Activated naive CD8-positive, alpha-beta T cell treated with anti-CD3 and anti-CD28 coated beads for 36 hours (primary cell): ENCODE measurements at places on chromosomes 6 and 20.

DNA sequence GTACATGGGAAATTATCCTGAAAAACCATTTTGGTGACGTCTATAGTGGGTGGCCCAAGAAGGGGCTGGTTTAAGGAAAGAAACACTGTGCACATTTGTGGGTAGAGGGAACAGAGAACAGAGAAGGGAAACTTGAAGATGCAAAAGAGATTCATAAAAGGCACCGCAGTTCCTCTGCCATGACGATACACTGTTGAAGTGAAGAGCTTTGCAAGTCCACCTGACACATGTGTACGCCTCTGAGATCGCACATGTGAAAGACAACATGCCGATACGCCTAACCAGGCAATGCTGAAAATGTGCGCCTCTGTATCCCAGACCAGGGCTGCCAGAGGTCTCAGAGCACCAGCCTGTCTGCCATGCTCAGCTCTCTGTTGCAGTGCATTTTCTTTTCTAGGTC is 180.9 kb downstream of the KIF16B start:
- no peak for DNase-seq

GRCh38 chr20:46592580-46593362 is 42.3 kb upstream of the OCSTAMP start:
- no peak for DNase-seq

DNA sequence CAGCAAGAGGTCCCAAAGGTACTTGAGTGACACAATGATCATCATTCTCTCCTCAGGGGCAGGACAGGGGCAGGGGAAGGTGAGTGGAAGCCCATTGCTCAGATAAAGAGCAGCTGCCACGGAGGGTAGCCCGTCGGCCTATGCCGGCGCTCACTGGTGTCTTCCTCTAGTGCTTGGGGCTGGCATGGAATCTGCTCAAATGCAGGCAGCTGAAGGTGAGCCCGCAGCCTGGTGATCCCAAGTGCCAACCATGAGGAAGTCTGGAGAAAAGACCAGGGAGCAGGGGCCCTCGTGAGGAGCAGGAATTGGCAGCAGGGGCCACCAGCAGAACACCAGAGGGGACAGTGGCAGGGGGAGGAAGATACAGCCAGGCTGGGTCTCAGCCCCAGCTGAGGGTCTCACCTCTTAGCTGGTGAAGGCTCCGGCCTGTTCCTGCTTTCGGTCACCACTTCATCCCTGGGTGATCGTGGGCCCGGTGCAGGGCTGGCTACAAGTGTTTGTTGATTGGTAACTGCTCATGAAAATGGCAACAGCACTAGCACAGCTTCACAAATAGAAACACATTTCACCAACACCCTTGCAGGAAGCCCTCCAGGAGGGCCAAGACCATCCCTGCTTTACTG is 24.7 kb downstream of the RBCK1 start:
- DNase-seq = no peak

GRCh38 chr6:163717106-163717764 is 302.7 kb downstream of the QKI start:
- DNase-seq = no peak

DNA sequence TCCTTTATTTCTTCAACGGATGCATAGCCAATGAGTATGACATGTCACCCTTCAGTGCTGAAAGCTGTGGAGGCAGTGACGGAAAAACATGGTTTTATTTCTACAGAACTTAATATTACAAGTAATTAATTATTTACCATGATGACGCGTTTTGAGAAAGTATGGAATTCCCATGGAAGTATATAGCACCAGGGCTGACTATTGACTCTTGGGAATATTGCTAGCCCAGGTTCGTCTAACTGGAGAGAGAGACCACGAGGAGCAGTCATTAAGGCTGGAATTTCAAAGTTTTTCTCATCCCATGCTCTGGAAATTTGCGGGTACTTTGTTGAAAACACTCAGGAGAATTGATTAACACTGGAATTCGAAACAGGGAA is 155.2 kb upstream of the PRSS16 start:
- no peak for DNase-seq

DNA sequence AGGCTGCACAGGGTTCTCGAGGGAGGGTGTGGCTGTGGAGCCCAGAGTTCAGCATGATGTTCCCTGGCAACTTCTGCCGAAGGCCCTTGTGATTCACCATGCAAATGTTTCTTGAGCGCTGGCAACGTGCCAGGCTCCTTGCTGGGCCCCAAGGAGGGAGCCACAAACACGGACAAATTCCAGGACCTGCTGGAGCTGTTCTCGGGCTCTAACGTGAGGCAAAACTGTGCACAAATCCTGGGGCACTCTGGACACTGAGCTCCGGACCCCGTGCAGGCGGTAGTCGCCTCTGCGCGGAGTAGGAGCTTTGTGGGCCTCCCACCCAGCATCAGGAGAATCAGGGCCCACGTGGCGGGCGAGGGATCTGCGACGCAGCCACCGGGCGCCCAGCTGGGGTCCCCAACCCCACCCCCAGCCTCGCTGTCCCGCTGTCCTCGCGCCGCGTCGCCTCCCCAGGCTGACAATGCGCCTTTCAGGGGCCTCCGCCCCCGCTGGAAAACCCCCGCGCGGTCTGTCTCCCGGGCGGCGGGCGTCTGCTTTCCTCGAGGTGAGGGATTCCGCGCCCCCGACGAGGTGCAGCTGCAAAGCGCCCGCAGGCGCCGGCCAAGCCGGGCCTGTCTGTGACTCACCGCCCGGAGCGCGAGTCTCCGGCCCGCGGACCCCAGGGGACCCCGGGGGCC is 31.7 kb upstream of the SCUBE3 start:
- DNase-seq = peak; percentile 29

DNA sequence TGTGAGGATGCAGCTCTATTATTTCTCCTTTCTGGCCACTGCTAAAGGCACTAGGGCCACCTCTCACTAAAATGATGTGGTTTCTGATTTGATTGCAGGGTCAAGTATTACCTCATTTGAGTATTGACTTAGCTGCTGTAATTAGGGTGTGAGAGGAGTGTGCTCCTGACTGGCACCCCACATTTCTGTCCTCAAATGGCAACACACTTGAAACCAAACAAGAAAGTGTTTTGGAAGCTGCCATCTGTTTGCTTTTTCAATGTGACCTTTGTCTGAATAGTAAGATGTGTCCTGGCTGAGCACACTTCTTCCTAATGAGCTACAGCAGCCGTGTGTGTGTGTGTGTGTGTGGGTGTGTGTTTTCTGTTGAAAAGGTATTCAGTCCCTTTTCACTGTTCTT is 62.8 kb upstream of the SCP2D1 start:
- DNase-seq = no peak

GRCh38 chr6:133062696-133063306 is 178.4 kb upstream of the EYA4 start:
- DNase-seq = no peak

- peak; percentile 60 for DNase-seq
Observed at GRCh38 chr6:27505209-27506027, 32.5 kb upstream of the ZNF184 start.

GRCh38 chr20:58664883-58665282 is 13.8 kb downstream of the STX16 start:
- no peak for DNase-seq

DNA sequence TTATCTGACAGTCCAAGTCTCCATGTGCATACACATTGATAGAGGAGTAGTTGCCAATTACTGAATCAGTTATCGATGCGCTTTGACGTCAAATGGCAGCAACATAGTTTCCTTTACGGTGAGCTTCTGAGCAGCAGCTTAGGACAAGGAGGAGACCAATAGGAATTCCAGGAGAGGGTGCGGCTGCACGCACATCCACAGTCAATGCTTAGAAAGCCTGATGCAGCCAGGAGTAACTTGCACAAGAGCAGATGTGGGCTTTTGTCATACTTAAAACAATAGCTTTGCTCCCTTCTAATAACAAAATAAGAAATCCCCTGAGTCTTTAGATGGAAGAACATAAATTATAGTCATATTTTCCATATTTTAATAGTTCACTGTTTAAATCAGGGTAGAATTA is 442.1 kb downstream of the BCKDHB start:
- DNase-seq = no peak

GRCh38 chr20:10565922-10566897 is 107.6 kb downstream of the JAG1 start:
- no peak for DNase-seq

GRCh38 chr6:42427871-42428270 is 23.9 kb downstream of the TRERF1 start:
- DNase-seq = no peak

- DNase-seq = no peak
Observed at GRCh38 chr20:42496595-42496994, 693.1 kb downstream of the PTPRT start.

GRCh38 chr6:5865506-5866031 is 141.2 kb downstream of the NRN1 start:
- no peak for DNase-seq

DNA sequence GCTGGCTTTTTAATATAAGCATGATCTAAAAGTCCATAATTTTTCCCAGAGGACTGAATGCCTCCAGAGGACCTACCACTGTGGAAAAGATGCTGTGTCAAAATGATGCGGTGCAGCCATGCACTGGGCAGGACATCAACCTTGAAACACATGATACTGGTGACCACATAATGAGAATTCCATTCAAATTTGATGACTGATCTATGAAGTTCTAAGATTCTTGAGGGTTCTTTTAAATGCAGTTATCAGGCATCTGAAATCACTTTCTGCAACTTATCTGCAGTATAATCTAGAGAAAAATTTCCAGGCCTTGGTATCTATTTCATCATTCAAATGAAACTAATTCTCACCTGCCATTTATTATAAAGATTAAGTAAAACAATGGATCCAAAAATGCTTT is 15.0 kb upstream of the MARCKS start:
- DNase-seq = no peak

DNA sequence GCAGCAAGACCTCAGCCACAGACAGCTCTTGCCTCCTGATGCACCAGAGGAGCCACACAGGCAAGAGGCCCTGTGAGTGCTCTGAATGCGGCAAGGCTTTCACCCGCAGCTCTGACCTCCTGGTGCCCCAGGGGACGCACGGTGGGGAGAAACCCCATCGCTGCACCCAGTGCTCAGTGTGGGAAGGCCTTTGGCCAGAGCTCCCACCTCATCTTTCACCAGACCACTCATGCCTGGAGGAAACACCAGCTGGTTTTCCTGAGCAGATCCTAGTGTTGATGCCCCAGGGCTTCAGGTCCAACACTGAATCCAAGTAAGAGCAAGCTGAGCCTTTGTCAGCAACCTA is 37.0 kb upstream of the XRN2 start:
- no peak for DNase-seq

GRCh38 chr6:138782243-138782642 is 8.7 kb downstream of the CCDC28A start:
- no peak for DNase-seq

DNA sequence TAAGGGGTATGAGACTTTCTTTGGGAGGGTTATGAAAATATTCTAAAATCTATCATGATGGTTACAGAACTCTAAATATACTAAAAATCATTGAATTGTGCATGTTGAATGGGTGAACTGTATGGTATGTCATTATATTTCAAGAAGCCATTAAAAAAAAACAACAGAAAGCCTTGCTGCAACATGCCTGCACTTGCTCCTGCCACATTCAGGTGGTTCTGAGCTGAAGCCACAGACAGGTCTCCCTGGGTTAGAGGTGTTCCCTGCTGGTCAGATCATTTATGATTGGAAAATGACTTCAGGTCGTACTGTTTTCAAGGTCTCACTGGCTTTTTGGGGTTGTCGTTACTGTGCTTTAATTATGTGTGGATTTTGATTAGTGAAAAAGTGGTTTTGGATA is 13.3 kb downstream of the GMPR start:
- DNase-seq = no peak

GRCh38 chr6:146700078-146700686 is 101.4 kb downstream of the ADGB start:
- DNase-seq = peak; percentile 9

DNA sequence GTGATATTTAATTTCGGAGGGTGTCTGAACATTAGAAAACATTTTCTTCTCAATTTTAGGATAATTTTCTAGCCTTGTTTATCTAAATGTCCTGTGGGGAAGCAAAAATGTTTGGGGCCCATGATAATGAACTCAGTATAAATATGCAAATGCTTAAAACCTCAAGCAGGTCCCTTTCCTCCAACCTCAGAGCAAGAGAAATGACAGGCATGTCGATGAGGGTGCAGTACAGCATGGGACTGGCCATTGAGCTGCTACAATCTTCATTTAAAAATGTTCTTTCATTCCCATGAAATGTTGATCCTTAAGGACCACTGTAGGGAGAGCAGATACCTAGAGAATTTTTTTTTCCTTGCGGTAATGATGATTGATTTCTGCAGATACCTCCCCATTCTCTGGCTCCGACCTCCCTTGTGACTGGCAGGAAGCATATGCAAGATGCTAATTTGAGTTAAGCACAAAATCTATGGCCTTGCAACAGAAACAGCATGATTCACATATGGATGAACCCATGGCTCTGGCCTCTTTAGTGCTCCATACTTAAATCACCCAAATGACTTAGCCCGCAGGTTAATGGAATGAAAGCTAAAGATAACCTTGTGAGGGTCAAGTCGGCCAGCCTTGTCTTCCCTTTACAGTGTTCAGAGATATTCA is 243.3 kb downstream of the SOX4 start:
- DNase-seq = no peak

- DNase-seq = no peak
Observed at GRCh38 chr6:19362396-19362795, 474.8 kb upstream of the ID4 start.

DNA sequence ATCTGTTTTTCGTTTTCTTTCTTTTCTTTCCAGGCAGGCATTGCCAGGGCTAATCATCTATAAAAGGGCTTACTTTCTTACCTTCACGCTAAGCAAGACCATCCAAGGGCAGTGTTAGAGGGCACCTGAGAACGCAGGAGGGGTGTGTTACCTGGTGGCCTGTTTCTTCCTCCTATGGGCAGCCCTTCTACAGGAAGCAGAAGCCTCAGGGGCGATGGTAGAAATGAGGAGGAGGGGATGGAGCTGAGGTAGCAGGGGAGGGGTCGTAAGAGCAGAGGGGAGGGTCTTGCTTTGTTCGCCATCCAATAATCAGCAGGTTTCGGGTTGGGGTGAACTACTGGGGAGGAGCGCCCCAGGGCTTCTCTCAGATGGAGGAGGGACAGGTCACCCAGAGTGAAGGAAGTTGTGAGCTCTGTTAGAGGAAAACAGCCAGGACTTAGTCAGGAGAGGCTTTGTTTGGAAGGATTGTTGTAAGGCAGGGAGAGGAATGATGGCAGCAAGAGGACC is 1.5 kb upstream of the CCR6 start:
- no peak for DNase-seq

DNA sequence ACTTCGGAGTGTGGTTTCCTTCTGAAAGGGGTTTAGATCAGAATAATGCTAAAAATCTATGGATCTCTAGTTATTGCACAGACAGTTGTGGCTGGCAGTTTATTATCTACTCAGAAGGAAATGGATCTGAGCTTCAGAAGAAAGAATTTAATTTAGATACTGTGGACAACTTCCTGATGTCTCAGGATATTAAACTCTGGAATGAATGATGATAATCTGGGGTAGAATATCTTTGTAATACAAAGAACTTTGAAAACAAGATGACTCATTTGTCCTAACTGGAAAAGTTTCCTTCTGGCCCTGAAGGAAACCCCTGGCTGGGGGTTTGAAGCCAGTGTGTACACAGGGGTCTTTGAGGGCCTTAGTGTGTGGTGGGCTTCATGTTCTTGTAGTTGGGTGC is 78.0 kb downstream of the EDN3 start:
- DNase-seq = no peak
